ENCODE measurements at places on chromosomes 11 and 22.

DNA sequence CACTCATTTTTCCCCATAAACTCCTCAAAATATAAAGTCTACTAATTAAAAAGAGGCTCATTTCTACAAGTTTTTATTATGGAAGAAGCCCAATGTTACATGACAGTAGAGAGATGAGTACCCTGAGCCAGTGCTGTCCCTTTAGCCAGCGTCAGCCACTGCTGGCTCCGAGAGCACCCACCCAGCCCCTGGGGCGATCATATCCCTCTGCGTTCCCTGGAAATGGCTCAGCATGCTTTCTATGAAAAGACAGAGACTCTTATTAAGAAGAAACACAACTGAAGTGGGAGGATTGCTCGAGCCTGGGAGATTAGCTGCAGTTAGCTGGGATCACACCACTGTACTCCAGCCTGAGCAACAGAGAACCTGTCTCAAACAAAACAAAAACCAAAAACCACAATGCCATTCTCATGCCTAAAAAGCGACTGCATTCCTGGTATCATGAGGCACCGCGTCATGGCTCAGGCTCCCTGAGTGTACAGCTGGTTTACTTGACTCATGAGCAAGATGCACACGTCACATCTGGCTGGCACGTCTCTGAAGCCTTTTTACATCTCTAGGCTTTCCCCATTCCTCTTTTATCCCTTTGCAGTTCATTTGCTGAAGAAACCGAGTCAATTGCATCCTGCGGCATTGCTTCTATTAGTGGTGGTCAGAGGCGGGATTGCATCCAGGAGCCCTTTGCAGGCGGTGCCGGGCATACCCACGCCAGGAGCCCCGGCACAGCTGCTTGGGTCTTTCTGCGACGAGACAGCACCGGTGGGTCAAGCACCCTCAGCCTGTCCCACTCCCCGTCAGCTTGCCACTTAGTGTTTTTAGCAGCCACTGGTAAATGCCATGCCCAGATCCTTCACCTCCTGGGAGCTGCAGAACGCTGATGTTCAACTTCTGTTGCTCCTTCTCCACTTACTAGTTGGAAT lies 119.9 kb downstream of the CTTN start:
- DNase-seq: no peak

GRCh38 chr11:122085264-122085663 lies 30.8 kb downstream of the BLID start:
- no peak for DNase-seq

GRCh38 chr11:72015511-72016061 lies 16.9 kb downstream of the IL18BP start:
- no peak for DNase-seq

DNA sequence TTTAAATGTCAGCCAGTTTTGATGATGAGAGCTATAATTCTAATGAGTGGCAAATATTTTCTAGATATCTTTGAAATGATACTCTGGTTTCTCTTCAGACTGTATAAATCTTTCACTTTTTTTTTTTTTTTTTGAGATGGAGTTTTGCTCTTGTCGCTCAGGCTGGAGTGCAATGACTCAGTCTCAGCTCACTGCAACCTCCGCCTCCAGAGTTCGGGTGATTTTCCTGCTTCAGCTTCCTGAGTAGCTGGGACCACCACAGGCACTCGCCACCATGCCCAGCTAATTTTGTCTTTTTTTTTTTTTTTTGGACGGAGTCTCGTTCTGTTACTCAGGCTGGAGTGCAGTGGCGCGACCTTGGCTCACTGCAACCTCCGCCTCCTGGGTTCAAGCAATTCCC lies 113.6 kb downstream of the TEAD1 start:
- DNase-seq: no peak

DNA sequence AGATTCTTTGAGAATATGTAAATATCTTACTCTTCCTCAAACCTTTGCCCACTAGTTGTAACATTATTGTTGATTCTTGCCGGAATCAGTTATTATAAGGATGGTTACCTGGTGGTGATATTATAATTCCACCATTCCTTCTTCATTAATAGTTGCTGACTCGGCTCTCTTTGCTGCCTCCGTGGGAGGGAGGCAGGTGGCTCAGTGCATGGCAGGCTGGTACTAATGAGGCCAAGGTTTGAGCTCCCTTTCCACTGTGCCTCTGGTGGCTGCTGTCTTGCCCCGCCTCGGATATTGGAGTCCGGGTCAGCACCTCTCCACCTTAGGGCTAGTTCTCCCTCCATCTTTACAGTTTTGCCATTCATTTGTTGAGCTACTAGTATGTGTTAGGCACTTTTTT lies 12.7 kb downstream of the CD6 start:
- DNase-seq: no peak

DNA sequence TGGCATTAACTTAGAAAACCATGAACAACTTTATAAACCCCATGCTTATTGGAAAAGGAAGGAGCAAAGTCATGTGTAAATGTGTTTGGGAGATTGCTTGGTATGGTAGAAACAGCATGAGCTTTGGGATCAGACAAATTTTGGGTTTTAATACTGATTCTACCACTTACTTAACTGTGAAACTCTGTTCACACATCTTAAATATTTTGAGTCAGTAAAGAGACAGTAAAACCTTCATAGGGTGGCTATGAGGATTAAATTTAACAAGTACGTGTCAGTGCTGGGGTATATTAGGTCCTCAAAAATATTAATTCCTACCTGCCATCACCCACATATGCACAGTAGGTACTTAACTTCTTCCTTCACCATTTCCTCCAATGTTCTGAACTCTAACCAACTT lies 96.5 kb downstream of the CD44 start:
- no peak for DNase-seq

DNA sequence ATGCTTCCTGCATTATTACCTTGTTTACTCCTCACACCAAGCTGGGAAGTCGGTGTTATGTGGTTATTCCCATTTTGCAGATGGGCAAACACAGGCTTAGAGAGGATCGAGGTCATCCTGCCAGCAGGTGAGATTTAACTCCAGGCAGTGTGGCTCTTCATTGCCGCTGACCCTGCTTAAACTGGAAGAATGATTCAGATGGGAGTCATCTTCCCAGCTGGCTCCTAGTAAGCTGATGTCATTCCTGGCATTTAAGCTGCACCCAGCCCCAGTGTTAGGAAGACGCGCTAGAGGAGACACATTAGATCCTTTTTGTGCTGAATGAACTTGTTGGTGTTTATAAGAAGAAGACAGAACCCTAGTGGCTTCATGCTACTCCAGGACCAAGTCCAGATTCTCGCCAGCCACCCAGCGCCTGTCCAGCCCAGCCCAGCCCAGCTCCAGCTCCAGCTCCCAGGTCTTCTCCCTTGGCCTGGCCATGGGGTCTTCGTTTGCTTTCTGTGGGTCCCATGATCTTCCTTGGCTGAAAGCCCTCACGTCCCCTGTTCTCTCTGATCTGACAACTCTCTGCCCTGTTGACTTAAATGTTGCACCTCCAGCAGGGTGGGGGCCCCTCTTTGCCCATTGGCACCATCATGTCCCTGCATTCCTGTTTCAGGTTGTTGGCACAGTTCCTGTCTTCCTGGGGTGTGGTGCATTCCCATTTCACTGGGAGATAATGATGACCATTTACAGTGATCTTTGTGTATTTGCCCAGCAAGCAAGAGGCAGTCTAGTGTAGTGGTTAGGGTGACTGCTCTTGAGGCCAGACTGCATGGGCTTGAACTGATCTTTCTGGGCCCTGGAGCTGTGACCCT lies 13.6 kb downstream of the PARVB start:
- peak; percentile 18 for DNase-seq
